ENCODE measurements at places on chromosomes 7 and 10.

DNA sequence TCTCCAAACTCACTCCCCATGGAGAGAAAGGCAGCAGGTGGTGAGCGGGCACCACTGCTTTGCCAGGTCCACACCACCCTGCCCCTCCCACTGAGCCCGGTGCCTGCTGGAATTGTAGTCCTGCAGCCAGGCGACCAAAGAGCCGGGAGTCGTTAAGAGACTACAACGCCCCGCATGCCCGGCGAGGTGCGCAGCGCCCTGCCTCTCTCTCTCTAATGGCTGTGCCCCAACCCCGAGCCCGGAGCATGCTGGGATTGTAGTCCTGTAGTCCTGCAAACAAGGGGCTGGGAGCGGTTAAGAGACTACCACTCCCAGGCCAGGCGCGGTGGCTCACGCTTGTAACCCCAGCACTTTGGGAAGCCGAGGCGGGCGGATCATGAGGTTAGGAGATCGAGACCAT is 8.1 kb upstream of the ZNF727 start:
- no peak for DNase-seq

DNA sequence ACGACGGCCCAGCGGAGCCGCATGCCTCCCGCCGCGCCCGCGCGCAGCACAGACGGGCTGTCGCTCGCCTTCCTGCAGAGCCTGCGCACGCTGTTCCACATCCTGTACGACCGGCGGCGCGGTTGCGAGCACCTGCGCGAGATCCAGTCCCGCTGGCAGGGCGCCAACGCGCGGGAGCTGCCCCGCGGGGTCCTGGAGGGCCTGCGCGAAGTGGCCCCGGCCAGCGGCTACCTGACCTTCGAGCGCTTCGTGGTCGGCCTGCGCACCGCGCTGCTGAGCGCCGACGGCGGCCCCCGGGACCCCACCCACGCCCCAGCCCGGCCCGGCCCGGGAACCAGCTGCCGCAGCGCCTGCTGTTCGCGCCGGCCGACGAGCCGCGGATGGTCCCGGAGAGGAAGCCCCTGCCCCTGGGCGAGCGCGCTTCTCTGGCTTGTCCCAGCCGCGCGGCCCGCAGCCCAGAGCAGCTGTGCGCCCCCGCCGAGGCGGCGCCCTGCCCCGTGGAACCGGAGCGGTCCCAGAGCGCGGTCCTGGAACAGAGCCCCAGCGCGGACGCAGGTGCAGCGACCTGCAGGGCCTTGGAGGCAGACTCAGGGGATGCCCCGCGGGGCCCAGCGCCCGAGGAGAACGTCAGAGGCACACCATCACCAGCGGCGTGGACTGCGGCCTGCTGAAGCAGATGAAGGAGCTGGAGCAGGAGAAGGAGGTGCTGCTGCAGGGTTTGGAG is 25.3 kb upstream of the ZNF716 start:
- no peak for DNase-seq

- no peak for DNase-seq
Measured at GRCh38 chr10:17031637-17032635, 97.7 kb downstream of the CUBN start.

- no peak for DNase-seq
Measured at GRCh38 chr7:35623381-35623780, 71.6 kb downstream of the HERPUD2 start.

GRCh38 chr7:92158660-92159575 is 20.0 kb downstream of the LRRD1 start:
- DNase-seq = peak; percentile 84

GRCh38 chr7:94426980-94427875 is 32.5 kb downstream of the COL1A2 start:
- peak; percentile 13 for DNase-seq

DNA sequence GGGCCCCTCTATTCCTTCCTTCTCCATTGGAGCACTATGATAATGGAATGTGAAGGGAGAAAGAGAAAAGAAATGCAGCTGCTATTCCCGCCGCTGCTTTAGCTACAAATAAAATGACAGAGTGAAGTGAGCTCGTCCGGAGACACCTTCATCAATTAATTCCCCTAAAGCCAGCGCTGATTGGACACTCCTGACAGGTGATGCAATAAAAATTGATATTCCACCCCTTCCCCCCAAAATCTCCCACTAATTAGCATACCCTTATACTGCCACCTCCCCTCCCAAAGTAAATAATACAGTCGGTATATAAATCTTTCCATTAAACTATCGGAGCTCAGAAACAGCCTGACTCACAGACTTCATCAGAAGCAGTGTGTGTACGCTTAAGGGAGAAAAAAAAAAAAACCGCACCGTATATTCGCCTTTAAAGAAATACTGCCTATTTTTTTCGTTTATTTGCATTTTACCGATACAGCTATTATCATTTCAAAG is 7.3 kb downstream of the SKIDA1 start:
- peak; percentile 2 for DNase-seq

Data from myocyte (in vitro differentiated cells).